D721Med (cell line): ENCODE measurements at places on chromosomes 1 and 21.

- DNase-seq: no peak
Observed at GRCh38 chr1:228785366-228786330, 50.4 kb downstream of the RHOU start.

DNA sequence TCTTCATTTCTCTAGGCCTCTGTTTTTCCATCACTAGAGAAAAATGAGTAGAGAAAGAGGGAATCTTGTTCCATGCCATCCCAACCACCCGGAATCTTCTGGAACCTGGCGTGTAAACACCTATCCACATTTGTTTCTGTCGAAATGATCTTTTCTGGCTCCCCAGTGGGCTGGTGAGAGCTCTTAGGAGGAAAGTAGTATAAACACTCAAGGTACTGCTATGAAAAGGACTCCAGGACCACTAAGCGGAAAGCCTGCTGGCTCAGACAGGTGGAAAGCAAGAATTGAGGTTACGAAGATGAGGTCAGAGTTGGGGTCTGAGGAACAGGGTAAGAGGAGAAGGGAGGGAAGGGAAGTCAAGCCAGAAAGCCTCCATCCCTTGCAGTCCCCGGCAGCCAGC is 90.8 kb downstream of the PLXNA2 start:
- no peak for DNase-seq

DNA sequence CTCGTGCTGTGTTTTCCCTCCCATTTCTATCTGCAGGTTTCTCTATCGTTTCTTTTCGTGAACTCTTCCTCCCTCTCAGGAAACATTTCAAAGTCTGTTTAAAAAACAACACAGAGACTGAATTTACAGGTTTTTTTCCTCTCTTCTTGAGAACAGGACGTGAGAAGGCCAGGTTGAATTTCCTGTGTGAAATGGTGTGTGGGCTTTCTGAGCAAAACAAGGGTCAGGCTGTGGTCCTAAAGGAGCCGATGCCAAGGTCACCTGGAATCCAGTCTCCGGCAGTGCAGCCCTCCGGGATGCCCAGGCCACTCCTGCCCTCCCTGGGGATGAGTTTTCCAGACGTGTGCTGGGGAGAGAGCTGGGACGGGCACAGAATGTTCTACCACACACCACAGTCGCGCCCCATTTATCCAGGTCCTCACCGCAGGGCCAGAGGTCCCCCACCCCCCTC is 62.7 kb upstream of the RUNX3 start:
- DNase-seq: no peak

DNA sequence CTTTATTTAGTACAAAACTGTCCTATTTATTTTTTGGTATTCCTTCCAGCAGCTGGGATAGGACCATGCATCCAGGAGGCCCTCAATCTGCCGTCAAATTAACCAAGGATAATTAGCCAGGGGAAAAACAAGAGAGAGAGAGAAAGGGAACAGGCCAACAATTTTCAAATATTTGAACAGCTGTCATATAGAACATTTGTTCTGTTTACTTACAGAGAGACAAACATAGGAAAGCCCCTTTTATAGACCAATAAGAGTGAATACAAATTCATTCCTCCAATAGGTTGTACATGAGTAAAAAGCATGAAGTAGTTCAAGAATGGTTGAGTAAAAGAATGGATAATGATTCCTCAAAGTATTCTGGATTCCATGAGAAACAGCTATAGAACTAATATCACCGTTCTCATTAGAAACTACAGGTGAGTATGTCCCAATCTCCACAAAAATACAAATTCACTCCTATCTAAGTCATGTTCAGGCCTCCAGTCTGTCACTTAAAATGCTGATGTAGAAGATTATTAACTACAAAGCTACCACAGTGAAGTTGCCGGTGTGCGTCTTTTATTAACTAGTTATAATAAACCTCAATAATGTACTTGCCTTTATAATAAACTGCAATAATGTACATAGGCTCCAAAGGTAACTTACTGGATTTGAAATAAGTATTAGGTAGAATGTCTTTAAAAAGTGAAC is 64.8 kb upstream of the GNG4 start:
- no peak for DNase-seq
